ENCODE measurements at places on chromosomes 6 and 20. TPM values are rescaled to one million over a fixed set of nuclear protein-coding genes. Genes with fewer than 3 reads are reported as not detected.
A peak's percentile ranks its signal among the peaks of the same experiment; 100 is the strongest.

DNA sequence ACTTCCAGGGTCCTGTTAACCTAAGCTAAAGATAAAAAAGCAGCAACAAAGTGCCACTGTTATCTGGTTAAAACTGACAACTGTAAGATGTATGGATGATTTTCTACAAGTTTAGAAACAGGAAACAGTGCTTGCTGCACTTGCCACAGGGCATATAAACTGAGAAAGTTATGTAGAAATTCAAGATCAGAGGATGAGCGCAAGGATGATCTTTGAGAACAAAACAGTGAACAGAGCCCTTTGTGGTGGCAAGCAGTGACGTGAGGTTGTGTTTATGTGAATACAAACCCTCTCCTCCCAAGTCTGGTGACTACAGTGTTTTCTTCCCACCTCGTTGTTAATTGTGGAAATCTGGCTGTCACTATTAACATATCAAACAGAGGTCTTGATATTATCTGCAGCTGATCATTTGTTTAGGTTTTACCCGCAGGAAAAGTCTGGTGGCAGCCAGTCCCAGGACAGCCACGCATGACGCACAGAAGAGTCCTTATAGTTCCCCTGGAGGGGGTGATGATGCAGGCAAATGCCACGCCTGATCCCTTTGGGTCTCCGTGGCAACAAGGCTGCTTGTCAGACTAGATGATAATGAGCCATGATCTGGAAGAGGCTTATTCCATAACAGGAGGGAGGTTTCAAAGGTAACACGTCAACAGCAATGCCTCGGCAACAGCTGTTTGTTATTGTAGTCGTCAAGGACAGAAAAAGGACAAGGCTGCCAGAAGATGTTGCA, 43.1 kb upstream of the TNFAIP3 start:
- DNase-seq: peak; percentile 59

DNA sequence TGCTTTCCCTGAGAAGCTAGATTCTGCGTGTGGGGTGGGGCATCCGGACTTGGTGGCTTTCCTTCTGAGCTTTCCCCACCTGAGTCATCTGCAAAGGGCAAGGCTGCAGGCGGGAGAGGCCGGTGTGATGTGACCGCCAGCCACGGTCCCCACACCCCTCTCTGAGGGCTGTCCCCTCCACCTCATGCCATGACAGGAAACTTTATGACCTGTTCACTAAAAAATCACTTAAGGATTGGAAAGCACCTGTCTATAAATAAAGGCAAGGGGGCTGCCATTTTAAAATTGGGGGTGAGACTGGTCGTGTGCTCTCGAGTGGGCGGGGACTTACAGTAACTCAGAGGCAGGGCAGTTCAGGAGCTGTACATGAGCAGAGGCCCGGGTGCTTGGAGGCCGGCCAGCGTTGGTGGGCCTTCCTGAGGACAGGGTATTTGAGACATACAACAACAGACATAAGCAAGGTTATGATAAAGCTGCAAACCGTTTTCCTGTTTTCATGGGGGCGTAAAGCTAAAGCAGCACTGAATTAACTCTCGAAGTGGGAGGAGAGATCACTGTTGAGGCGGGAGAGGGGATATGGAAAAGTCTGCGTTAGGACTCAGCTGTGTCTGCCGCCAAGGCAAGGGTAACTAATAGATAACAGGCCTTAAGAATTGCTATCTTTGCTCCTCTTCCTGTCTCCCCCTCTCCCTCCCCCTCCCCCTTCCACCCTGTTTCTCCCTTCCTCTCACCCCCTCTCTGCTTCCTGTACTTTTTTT, 16.1 kb upstream of the SERPINB1 start:
- peak; percentile 73 for DNase-seq

DNA sequence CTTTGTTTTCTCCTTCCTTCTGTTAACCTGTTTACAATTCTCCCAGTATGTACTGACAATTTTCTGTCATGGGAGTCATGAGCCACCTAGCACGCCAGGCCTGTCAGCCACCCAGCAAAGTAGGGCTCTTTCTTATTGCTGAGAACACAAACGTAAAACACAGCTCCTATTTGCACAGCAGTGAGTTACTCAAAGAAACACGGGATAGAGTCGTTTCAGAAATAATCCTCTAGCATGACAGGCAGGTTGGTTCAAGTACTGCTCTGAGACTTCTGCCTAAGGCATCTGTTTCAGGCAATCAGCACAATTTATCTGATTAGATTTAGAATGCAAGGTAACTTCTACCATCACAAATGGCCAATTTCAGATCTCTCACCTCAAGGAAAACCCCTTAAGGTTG, 88.8 kb downstream of the CD24 start:
- DNase-seq: no peak

DNA sequence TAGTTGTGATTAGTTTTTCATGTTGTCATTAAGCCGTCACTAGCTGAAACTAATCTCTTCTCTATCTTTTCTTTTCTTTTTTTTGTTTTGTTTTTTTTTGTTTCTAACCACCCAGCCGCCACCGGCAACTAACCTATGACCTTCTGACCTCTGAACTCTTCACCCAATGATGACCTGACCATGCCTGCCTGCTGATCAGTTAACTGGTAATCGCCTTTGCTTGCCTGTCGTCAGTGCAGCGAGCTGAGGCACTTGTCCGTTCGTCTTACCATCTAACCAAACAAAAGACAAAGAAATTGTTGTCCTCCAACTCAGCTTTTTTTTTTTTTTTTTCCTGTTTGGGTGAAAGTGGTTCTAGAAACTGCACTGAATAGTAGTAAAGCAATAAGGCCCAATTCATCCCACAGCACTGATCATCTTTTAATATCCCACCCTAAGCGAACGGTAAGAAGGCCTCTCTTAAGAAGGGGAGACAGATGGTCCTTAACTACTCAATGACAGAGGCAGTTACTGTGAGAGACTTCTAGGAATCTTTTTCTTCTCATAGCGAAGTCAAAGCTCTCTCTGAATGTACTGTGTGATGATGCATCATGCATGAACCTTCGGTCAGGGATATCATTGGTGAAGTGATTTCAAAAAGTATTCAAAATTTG, 156.2 kb downstream of the QKI start:
- no peak for DNase-seq

- DNase-seq: no peak
These were observed 188.6 kb upstream of the FKBP1C start for GRCh38 chr6:63022631-63023030.

- DNase-seq: no peak
These were observed 35.3 kb upstream of the ARFGEF2 start for GRCh38 chr20:48886194-48886593.

- DNase-seq: peak; percentile 38
These were observed 55.4 kb downstream of the GFOD1 start for GRCh38 chr6:13431861-13432465.

DNA sequence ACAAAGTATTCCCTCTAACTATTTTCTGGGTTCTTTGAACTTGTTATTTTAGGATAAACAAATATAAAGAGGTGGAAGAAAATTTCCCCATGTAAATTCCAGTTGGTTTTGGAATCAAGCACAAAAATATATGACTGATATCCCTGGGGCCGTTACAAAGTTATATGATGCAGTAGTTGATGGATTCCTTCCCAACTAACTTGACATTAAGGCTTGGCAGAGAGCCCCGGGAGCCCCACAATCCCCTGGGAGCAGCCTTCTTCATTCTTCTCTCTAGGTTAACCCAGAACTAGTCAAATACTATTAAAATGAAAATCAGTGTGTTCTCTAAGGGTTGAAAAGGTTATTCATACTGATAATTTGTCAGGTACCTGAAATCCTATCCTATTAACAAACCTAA, 508.9 kb upstream of the SOX4 start:
- no peak for DNase-seq

DNA sequence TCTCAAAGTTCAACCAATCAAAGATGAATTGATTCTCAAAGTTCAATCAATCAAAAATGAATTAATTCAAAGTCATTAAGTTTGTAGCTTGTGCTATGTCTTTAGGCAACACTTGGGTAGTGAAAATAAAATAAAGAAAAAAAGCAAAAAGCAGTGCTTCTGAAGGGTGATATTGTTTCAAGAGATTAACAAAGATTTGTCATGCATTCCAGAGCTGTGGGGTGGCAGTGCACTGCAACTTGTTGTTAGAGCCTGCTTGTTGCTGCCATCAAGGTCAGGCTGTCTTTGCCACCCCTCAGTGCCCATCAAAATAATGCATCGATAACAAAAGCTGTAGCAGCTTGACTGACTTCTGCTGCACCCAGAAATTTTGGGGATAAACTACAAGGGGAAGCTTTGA, 128.6 kb downstream of the RNF144B start:
- no peak for DNase-seq

- no peak for DNase-seq
These were observed 9.5 kb downstream of the NPEPL1 start for GRCh38 chr20:58702161-58702510.

GRCh38 chr6:65996096-65996495, 289.1 kb upstream of the EYS start:
- no peak for DNase-seq

GRCh38 chr6:2558098-2558680, 192.5 kb downstream of the MYLK4 start:
- DNase-seq: no peak

DNA sequence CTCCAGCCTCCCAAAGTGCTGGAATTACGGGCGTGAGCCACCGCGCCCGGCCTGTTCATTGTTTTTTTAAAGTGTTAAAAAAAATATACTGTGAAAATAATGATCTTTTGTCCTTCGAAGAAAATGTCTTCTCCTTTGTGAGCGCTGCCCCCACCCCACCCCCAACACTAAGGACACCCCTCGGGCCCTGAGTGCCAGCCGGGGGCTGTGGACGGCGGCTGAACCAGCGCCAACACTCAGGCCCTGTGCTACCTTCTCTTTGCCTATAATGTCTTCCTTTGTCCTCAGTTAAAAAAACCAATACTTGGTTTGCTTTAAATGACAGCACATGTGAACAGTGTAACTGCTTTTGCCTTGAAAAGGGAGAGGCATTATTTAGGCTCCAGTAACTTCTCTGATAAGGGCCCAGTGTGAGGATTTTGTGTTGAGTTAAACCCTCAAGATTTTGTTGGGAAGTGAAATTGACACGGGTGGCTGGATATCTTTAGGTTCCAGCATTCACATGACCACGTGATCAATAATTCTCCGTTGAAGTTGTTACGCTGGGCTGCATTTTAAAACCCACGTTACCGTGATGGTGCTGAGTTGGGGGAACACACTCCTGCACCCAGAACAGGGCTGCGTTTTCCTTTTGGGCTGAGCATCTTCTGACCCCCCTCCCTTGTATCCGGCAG, 9.5 kb upstream of the ADRM1 start:
- no peak for DNase-seq

- DNase-seq: no peak
These were observed 46.8 kb downstream of the PCNA start for GRCh38 chr20:5072756-5073659.

DNA sequence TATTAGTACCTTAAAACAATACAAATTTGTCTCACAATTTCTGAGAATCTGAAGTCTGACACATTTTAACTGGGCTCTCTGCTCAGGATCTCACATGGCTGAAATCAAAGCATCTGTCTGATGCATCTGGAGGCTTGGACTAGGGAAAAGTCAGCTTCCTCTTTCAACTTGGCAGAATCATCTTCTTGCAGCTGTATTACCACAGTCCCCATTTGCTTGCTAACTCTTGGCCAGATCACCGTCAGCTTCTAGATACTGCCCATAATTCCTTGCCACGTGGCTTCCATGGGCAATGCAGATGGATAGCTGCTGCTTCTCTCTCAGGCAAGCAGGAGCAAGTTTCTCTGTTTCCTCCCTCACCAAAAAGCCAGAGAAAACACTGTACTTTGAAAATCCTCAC, 1106.4 kb upstream of the CITED2 start:
- no peak for DNase-seq

GRCh38 chr6:40610229-40610628, 23.1 kb upstream of the LRFN2 start:
- DNase-seq: no peak

The C20orf204 gene
- total RNA-seq: 3.2 TPM

The FAM135A gene
- 3.5 TPM for total RNA-seq

The TRIM31 gene
- not detected for total RNA-seq

The TOX2 gene
- 0.87 TPM for total RNA-seq
